ENCODE measurements at places on chromosomes 11 and 22.

- DNase-seq: no peak
Measured at GRCh38 chr22:45579306-45579705, 76.6 kb downstream of the FBLN1 start.

GRCh38 chr11:30861531-30861930, 275.4 kb upstream of the MPPED2 start:
- DNase-seq: no peak

- no peak for DNase-seq
Measured at GRCh38 chr22:44393066-44393465, 80.3 kb upstream of the SHISAL1 start.

- DNase-seq: no peak
Measured at GRCh38 chr22:44068422-44069191, 44.5 kb downstream of the PARVB start.

DNA sequence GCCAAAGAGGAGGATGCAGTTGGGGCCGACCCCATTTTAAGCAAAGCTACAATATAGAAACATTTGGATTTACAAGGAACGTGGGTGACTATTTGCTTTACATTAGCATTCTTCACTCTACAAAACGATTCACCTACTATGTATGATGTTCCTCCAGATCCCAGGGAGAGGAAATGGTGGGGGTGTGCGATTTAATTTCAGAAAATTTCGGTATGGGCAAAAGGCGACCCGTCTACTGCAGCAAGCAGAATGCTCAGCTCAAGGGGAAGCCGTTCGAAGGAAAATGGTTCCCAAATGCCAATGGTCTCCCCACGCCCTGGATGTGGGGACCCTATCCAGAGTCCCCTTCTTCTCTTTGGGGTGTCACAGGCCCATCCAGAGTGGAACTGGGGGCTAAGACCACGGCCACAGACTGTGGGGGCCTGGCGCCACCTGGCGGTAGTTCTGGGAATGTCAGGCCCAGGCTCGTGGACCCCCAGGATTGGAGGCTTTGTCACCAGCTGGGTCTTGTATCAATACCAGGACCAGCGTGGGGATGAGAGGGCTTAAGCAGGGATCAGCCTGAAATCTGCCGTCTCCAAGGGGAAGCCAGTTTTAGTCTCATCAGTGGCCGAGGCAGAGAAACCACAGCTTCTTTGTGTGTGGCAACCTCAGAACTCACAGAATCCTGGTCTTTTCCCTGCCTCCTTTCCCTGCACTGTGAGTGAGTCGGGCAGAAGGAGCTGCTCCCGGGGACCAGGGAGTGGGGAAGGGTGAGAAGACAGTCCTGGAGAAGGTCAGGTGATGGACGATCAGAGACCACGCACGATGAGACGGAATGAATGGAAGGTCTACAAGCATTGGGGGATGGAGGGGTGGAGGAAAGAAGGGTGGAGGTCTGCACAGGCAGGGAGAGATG, 8.4 kb downstream of the LRRC10B start:
- peak; percentile 27 for DNase-seq

- peak; percentile 55 for DNase-seq
Measured at GRCh38 chr11:65856689-65857499, 1.1 kb downstream of the CFL1 start.

DNA sequence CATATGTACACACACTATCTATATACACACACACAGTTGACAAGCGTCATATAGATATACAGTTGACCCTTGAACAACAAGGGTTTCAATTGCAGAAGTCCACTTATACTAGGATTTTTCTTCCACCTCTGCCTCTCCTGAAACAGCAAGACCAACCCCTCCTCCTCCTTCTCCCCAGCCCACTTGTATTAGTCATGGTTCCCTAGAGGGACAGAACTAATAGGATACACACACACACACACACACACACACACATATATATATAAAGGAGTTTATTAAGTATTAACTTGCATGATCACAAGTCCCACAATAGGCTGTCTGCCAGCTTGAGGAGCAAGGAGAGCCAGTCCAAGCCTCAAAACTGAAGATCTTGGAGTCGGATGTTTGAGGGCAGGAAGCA, 92.9 kb downstream of the DHCR7 start:
- peak; percentile 35 for DNase-seq

GRCh38 chr11:102429691-102430090, 22.9 kb downstream of the TMEM123 start:
- DNase-seq: no peak

- peak; percentile 99 for DNase-seq
Measured at GRCh38 chr11:86740628-86741483, 59.5 kb upstream of the PRSS23 start.

GRCh38 chr22:35705141-35705540, 12.5 kb upstream of the APOL5 start:
- peak; percentile 92 for DNase-seq

DNA sequence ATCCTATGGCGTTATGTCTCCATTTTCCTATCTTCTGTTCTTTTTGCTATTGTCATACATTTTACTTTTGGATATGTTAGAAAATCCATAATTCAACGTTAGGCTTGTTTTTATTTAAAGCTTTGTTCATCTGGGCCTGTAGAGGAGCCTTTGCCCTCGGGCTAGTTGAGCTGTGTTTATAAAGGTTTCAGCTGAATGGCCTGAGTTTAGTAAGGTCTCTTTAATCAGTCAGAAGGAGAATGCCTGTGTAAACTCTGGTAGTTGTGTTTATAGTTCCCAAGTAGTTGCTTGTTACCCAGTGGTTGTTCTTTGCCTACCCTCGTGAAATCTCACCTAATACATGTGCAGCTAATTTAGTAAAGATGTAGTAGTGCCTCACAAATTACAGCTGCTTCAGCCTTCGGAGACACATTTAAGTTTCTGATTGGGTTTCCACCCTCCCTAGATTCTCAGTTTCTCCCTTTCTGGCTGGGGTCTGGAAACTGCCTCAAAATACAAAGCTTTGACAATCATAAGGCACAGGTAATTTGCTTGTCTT, 33.1 kb downstream of the MTMR3 start:
- no peak for DNase-seq

DNA sequence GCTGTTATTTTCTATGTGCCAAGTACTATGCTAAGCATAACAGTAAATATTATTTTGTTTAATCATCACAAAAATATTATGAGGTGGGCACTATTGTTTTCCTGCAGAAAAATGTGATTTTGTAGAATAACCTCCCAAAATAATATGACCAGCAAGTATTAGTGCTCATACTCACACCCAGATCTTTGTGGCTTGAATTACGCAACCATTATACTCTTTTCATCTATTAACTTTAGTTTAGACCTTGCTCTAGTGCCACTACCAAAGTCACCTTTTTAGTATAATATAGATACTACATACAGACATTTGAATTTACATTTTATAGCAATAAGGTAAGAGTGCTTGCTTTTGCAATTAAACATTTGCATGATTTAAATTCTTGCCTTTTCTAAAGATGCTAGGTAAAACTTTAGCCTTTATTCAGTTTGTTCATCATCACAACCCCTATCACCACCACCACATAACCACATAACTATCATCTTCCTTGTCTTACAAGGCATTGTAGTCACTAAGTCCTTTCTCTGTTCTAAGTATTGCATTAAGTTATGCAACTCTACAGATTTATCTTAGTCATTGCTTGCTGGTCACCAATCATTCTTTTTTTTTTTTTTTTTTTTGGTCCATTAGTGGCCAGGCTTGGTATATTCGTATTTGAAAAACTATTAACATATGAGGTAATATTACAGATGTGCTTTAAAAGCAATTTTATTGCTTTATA, 68.4 kb downstream of the GAS2 start:
- DNase-seq: peak; percentile 2

DNA sequence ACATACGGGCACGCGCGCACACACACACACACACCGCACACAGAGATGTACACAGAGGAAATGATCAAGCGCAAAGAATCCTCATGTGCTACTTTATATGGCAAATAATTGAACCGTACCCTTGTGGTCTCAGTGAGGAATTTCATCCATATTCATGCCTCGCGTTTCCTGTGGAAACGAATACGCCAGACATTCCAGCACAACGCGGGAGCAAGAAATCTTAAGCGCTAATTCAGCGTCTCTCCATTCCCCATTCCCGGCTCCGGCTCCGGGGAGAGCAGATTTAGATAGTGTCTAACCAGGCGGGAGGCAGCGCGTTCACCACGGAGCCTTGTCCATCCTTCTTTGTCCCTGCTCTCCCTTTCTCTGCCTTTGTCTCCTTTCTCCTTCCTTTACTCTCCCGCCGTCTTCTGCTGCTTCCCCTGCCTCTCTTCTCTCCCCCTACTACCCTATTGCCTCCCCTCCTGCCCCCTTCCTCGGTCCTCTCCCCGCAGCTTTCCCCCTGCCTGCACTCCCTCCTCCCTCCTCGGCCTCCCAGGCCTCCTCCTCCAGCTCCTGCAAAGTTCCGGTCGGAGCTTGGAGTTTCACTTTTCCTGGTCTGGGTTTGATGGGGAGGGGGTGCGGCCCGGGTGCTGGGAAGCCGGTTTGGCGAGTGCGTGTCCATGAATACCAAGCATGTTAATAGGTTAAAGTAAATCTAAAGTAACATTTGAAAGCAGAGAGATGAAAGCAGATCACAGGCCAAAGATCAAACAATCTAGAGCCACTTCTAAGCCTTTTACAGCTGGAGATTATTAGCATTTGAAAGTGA, 579.3 kb downstream of the BUD13 start:
- peak; percentile 90 for DNase-seq

DNA sequence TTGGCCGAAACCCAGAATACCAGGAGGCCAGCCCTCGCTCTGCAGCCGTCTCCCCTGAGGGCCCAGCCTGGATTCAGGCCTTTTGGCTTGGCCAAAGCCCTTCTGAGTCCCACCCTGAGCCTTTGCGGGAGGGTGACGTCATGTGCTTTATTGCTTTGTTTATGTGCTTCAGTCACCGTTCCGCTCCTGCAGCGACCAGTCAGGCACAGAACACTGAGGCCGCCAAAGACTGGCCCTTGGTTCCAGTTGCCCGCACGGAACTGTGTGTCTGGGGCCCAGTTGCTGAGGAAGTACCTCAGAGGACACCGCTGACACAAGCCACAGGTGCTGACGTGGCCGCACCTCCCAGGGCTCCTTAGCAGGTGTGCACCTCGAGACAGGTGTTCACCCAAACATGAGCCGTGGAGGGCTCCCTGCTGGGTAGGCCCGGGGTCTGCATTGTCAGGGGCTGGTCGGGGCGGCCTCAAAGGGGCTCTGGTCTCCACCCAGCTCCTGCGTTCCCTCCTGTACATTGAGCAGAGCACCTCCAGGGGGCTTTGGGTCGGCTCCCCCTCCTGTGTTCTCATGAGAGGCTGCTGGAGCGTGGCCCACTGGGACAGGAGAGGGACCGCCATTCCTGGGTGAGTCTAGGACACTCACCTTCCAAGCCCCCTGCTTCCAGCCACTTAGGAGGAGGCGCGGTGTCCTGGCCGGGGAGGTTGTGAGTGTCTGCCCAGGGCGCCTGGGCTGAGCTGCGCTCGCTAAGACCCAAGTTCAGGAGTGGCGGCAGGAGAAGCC, 376.8 kb downstream of the TBC1D22A start:
- DNase-seq: no peak

DNA sequence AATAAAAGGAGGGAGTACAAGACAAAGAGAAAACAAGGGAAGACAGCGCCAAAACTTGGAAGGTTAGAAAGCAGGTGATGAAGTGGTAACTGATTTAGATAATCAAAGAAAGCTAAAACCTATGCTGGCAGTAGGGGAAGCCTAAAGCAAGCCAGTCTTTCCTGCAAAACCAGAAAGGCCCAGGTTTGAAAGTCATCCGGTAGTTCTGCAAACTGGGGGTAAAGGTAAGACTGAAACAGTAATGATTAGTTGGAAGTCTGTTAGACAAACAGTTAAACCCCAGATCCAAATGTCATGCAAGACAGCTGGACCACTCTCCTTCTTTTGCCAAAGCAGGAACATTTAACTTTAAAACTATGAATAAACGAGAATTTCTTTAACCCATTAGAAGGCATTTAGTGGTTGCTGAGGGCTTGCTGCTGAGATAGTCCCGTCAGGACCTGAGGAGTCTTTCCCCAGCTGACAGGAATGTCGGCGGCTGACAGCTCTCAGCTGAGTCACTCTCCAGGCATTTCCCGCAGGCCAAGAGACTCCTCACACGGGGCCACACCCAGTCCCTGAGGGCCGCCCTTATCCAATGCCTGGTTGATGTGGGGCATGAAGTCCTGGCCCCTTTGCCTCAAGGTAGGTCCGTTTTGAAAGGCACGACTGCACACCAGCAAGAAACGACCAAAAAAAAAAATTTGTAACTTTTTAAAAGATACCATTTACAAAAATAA, 36.3 kb upstream of the CFAP300 start:
- peak; percentile 96 for DNase-seq

GRCh38 chr11:29962243-29962642, 54.6 kb downstream of the KCNA4 start:
- no peak for DNase-seq

- no peak for DNase-seq
Measured at GRCh38 chr11:23543651-23544222, 683.5 kb upstream of the CCDC179 start.

DNA sequence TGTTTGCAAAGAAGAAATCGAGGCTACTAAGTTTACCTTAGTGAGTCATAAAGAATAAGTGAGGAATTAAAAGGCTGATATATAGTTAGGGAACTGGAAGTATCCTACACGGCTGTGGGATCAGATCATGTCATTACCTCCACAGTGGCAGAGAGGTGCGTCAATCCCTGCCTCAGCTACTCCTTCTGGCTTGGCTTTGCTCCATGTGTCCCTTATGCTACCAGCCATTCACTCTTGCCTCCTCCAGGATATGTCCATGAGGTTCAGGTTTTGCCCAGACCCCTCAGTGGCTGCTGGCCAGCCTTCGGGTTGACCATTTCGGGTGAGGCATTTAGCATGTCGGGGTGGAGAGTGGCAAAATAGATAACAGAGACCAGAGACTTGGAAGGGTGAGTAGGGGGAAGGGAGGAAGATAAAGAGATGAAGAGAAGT, 153.4 kb downstream of the LDLRAD3 start:
- DNase-seq: no peak

- DNase-seq: no peak
Measured at GRCh38 chr11:44617671-44618461, 52.4 kb downstream of the CD82 start.

All from fibroblast of skin of right biceps (primary cell).